ENCODE measurements at places on chromosomes 12 and 14.

- DNase-seq: no peak
Measured at GRCh38 chr12:52271158-52271557, 3.3 kb upstream of the KRT86 start.

- DNase-seq: no peak
Measured at GRCh38 chr12:67539946-67540345, 108.6 kb upstream of the DYRK2 start.

- DNase-seq: no peak
Measured at GRCh38 chr14:53714495-53715192, 242.0 kb downstream of the BMP4 start.

GRCh38 chr14:101176535-101177205 lies 273.1 kb upstream of the RTL1 start:
- DNase-seq: no peak

DNA sequence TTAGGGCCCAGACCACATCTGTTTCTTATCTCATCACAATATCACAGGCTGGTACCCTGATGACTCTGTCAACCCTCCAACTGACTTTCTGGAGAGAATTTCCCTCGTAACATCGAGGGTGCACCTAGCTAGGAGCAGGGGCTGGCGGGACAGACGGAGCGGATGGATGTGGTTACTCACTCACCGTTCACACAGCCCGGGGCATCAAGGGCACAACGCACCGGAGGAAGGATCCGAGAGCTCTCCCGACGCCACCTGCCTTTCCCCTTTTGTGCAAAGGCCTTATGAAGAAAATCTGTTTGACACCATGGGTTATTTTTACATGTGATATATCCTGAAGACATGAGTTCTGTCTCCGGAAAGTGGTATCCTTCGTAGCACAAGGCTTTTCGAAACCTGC lies 31.4 kb downstream of the SLC15A4 start:
- DNase-seq: no peak

DNA sequence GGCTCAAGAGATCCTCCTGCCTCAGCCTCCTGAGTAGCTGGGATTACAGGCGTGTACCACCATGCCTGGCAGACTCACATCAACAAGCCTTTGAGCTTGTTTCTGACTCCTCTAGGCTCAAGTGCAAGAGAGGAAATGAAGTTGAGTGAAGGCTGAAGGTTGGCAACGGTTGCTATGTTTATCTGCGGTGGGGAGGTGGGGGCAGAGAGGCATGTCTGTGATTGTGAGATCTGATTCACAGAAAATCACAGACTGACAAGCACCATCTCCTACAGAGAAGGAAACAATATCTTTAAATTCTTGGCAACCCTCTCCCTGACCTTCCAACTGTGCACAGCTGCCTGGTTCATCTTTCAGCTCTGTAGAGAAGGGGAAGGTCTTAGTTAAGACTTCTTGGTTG lies 22.1 kb upstream of the NINJ2 start:
- no peak for DNase-seq

Data from cerebellar nuclear complex (tissue), 1 donor.